ENCODE measurements at places on chromosomes 1 and 21.

- DNase-seq = no peak
Observed at GRCh38 chr1:232627171-232627570, 2.8 kb downstream of the SIPA1L2 start.

DNA sequence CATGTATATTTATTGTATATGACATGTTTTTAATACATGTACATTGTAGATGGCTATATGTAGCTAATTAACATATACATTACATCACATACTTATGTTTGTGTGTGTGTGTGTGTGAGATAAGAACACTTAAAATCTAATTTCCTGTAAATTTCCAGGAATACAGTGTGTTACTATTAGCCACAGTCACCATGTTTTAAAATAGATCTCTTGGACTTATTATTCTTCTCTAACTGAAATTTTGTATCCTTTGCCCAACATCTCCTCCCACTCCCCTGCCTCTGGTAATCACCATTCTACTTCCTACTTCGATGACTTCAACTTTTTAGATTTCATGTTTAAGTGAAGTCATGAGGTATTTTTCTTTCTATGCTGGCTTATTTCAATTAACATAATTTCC lies 64.8 kb downstream of the FCRL5 start:
- no peak for DNase-seq

- no peak for DNase-seq
Observed at GRCh38 chr1:110976089-110976488, 12.4 kb upstream of the LRIF1 start.

GRCh38 chr21:34897828-34898227 lies 151.3 kb downstream of the RUNX1 start:
- DNase-seq = no peak

GRCh38 chr1:2345297-2346075 lies 45.9 kb downstream of the MORN1 start:
- no peak for DNase-seq

GRCh38 chr1:207740207-207740606 lies 11.6 kb upstream of the CD46 start:
- DNase-seq = no peak

DNA sequence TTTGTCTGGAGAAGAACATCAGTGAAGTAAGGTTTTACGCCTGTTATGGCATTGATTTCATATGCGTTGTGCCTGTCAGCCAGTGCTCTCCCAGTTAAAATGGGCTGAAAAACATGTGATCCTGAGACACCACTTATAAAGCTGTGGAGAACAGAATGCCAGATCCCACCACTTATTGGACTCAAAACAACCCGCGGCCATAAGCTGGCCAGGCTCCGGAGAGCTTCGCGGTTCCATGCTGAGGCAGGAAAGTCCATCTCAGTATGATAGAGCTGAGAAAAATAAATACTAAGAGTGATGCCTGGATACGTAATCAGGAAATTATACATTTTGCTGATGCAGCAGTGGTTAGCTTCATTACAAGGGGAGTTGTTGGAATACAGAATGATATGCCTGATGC lies 5.1 kb downstream of the APOBEC4 start:
- DNase-seq = no peak

- no peak for DNase-seq
Observed at GRCh38 chr1:156502391-156502893, 1.9 kb upstream of the MEF2D start.

DNA sequence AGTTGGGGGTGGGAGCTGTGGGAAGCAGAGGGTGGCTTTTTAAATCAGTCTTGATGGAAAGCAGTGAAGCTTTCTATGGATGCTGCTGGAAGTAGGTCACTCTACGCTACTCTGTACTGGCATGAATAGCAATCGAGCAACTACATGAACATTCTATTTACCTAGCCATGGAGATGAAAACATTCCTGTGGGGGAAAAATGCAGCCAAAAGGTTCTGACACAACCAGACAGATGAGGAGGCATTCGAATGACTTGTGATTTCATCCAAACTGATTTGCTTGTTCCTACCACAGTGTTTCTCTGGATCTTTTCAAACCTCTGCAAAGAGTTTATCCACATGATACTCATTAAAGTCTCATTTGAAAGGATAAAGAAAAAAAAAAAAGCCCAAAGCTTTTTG lies 95.0 kb downstream of the ASTN1 start:
- DNase-seq = peak; percentile 72

- DNase-seq = peak; percentile 77
Observed at GRCh38 chr21:34900376-34900775, 148.7 kb downstream of the RUNX1 start.

DNA sequence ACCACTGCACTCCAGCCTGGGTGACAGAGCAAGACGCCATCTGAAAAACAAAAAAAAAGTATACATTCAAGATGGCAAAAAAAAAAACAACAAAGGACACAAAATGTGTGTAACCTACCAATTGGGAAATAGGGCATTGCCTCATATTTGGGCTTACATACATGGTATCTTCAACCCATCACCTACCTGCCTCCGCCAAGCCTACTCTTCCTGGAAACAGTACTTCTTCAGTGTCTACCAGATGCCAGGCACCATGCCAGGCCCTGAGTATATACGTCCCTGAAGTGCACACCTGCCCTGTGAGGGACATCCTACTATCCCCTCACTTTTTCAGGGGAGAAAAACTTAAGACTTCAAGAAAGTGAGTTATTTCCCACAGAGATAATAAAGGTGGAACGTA lies 160.2 kb downstream of the TOMM20 start:
- no peak for DNase-seq

DNA sequence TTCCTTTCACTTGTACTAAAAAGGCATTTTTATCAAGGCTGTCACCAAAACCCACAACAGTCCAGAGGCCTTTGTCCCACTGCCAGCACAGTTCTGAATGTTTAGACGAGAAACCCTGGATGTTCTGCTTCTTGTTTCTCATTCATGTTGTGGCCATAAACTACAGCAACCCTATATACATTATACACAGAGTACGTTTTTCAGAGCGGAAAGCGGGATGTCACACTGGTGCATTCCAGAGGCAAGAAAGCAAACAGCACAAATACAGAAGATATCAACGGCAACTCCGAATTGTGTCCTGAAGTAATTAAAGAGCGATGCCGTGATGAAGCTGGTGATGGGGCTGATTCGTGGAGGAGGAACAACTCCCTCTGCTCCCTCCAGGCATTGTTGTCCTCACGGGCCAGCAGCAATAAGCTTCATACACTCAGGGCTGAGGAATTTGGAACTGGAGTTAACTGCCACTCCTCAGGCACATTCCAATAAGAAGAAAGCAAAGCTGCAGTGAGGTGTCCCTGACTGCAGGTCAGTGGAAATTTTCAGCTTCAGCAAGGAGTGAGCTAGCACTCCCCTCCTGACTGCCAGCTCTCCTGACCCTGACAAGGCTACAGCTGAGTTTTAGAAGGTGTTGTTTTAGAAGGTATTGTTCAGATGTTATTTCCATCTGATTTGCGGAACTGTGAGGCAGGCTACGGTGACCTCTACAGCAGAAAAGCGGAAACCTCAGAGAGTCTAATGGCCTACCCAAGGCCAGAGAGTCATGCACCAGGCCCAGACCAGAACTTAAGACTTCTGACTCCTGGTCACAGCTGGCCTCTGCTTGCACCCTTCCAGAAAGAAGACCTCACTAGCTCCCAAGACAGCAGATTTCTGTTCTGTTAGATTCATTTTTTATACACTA lies 149.0 kb downstream of the TGFBR3 start:
- DNase-seq = peak; percentile 89

DNA sequence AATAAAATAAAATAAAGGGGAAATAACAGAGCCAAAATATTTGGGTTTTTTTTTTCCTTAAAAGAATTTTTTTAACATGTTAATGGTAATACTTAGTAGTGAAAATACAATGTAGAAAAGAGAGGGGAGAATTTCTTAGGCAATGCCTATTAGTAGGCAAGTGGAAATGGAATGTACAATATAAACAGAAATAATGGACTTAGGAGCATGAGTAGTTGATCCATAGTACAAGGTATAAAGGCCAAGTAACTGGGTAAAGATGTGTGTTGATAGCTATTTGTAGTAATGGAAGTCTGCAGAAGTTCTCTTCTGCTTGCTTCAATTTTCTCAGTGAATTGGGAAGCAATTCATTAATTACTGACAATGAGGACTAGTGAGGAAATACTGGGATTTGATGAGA lies 34.4 kb downstream of the TESK2 start:
- no peak for DNase-seq

- DNase-seq = no peak
Observed at GRCh38 chr1:228456252-228457016, 30.7 kb upstream of the RNF187 start.

GRCh38 chr1:107609808-107610207 lies 355.2 kb downstream of the VAV3 start:
- DNase-seq = no peak

DNA sequence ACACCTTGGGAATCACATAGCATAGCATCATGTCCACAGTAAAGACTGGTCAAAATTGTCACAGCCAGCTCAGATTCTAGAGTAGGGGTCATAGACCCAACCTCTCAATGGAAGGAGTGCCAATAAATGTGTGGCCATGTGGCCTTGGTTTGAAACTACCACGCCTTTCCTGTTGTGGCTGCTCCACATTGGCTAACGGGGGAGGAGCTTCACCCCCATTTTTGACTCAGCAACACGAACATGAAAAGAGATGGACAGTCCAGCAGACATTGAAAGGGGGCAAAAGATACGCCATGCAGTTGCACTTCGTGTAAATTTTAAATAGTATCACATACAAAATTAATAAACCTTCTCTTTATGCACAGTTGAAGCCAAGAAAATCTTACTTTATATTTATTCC lies 78.4 kb upstream of the HIVEP3 start:
- no peak for DNase-seq

DNA sequence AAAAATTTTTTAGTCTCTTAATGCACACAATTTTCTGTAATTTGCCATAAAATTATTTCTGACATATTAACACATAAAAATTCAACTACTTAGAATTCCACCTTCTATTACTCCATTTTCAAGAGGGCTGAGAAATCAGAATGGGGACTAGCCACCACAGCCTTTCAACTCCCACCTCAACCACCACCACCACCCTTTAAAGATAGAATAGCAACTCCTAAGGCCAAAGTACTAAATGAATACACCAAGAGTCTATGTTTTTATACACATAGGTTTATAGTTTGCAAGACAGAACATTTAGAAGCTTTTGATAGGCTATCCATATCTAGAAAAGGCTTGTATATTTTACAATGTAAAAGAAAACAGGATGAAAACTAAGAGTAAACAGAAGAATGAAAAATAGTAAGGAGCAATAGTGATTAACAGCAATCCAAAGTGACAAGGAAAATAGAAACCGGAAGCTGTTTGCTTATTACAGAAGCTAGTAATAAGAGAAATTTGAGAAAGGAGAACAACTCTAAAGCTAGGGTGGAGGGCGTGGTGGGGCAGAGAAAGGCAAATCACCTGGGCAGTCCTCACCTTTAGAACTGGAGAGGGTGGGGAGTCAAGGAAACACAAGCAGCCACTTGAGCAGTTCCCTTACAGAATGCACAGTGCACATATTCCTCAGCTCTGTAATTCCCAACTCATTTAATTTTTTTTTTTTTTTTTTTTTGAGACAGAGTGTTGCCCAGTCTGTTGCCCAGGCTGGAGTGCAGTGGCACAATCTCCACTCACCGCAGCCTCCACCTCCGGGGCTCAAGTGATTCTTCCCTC lies 27.7 kb downstream of the EPS15 start:
- DNase-seq = no peak

- DNase-seq = no peak
Observed at GRCh38 chr1:226728448-226728847, 10.6 kb downstream of the ITPKB start.

DNA sequence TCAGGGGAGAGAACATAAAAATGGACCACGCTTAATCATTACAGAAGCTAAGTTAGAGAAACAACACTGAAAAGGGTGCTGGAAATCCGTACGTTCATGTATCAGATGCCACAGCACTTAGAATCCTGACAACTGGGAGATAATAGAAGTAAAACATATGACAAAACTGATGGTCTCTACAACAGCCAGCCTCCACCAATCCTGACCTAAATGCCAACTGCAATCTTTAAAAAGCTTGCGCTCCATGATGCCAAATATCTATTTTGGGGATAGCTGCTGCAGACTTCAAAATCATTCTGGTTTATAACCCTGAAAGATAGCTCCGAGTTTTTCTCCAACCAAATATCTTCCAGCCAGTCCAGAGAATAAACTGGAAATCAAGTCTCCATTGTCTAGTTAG lies 178.3 kb downstream of the RERE start:
- no peak for DNase-seq

- no peak for DNase-seq
Observed at GRCh38 chr21:26162081-26162480, 8.5 kb downstream of the APP start.

DNA sequence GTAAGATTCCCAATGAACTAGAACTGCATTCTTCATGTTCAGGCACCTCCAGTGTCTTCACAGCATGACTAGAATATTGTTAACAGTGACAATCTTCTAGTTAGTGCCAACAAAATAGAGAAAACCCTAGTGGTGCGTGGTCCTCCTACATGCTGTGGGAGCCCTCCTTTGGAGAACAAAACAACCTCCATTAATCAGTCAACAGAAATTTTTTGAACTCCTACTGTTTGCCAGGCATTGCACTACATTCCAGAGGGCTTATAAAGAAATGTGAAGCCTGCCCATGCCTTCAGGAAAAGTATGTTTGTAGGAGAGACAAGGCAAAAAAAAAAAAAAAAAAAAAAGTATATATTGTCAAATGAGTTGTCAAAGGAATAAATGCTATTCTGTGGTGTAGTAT lies 252.7 kb downstream of the LRRC40 start:
- DNase-seq = no peak

DNA sequence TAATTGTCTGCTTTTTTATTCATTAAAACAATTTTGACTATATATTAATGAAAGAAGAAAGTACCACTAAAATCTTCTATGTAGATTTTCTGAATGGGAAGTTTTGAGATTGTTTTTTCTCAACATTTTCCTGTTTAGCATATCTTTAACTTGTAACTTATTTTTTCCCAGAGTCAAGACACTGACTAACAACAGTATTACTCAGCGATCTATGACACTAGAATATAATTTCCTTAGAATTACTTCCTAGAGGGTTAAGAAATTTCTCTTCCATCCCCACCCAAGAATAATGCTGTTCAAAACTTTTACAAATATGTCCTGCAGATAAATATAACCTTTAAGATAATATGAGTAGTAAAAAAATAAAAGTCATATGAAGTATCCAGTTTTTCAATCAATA lies 218.2 kb upstream of the NR5A2 start:
- DNase-seq = no peak

DNA sequence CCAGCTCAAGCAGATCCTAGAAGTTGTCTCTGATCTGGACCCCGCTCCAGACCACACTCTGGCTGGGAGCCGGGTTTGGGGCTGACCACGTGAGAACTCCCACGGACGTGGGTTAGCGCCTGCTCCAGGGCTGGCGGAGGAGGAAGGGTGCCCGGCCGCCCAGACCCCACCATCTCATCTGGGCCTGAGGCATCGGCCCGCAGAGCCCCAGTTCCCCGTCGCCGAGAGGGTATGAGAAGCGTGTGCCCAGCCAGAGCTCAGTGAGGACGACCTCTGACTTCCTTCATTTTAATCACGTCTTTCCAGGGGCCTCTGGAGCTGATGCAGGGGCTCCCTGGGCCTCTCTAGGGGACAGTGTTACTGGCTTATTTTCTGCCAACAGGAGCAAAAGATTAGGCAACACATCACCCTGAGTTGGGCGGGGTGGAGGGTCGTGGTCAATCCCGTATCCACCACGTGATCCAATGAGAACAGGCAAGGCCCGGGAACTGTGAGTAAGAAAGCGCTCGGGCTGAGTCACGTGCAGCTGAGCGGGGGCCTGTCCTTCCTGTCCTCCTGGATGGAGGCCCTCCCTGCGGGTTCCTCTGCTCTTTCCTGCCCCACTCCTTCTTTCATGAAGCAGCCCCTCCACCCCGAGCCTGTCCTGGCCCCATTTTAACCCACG lies 81.1 kb downstream of the SIK1 start:
- peak; percentile 33 for DNase-seq

GRCh38 chr1:15618077-15618654 lies 908 bp downstream of the DDI2 start:
- DNase-seq = peak; percentile 24

All from astrocyte of the hippocampus (primary cell).